ENCODE measurements at places on chromosomes 3 and 15. TPM values are rescaled to one million over a fixed set of nuclear protein-coding genes. Genes with fewer than 3 reads are reported as not detected.

GRCh38 chr15:92140796-92141195 is 252.9 kb upstream of the ST8SIA2 start:
- peaks cover 2% of the 10 kb centered on the region for H3K36me3 ChIP-seq
- H3K27me3 ChIP-seq: no peaks in the 10 kb centered on the region
- no peak overlapping the region for H3K4me3 ChIP-seq
- H3K4me1 ChIP-seq: no peaks in the 10 kb centered on the region
- DNase-seq: no peak

- H3K36me3 ChIP-seq: no peaks in the 10 kb centered on the region
- H3K27ac ChIP-seq: no peak overlapping the region
- DNase-seq: no peak
Measured at GRCh38 chr15:96849271-96849900, 518.9 kb downstream of the NR2F2 start.

GRCh38 chr3:99559196-99559595 is 79.2 kb upstream of the COL8A1 start:
- no peaks in the 10 kb centered on the region for H3K27me3 ChIP-seq
- no peak for DNase-seq
- H3K36me3 ChIP-seq: no peaks in the 10 kb centered on the region

DNA sequence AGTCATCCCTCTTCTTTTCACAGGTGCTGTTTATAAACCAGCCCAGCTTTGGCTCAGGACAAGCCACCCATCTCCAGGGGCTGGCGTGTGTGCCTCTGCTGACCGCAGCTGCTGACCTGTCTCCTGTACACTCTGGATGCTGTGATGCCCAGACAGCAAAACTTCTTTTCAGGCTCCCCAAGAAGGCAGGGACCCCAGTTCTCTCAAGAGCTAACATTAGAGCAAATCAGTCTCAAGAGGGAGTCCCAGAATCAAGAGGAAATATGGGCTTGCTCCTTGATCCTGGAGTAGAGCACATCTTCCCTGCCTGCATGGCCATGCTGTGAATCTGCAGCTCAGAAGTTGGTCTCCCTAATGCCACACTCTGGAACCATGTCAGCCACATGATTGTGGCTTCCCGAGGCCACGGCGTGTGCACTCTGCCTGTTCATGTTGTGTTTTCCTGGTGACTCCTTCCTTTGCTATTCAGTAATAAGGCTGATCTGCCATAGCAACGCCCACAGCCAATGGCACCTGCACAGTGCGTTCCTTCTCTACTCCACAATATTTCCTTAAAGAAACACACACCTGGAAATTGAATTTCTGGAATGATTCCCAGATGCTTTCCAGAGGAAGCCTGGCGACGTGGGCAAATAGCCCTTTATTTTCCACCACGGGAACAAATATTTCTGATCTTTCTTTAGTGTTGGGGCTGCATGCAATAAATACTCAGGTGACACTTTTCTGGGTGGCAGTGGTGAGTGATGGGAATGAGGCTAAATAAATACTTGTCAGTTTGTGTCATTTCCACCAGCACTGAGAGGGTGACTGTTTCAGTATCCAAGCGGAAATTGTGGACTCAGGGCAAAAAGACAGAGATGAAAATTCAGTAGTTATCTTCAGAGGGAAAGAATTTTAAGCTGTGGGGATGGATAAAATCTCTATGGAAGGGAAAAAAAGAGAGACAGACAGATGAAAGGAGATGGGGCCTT is 21.9 kb upstream of the THSD4 start:
- no peak for DNase-seq
- H3K27me3 ChIP-seq: no peaks in the 10 kb centered on the region
- H3K4me3 ChIP-seq: no peak overlapping the region
- H3K36me3 ChIP-seq: no peaks in the 10 kb centered on the region

- H3K27ac ChIP-seq: no peak overlapping the region
- no peaks in the 10 kb centered on the region for H3K27me3 ChIP-seq
- no peaks in the 10 kb centered on the region for H3K4me1 ChIP-seq
- DNase-seq: no peak
- H3K36me3 ChIP-seq: no peaks in the 10 kb centered on the region
Measured at GRCh38 chr15:57398336-57398735, 22.0 kb downstream of the CGNL1 start.

GRCh38 chr3:3037156-3037555 is 73.0 kb downstream of the IL5RA start:
- H3K27me3 ChIP-seq: peaks cover 6% of the 10 kb centered on the region
- H3K4me1 ChIP-seq: no peaks in the 10 kb centered on the region
- no peaks in the 10 kb centered on the region for H3K36me3 ChIP-seq
- H3K27ac ChIP-seq: no peak overlapping the region
- no peak for DNase-seq
- no peak overlapping the region for H3K4me3 ChIP-seq

Gene CHAC1
- 8.4 TPM for total RNA-seq

Gene CCDC54
- not detected for total RNA-seq

Gene SLC22A14
- total RNA-seq: not detected

Gene C3orf49
- total RNA-seq: not detected

Gene FRMD4B
- total RNA-seq: 60.9 TPM

Gene SLC24A5
- total RNA-seq: not detected

Gene DAZL
- total RNA-seq: 0.07 TPM

Data from activated CD4-positive, alpha-beta T cell treated with anti-CD3 and anti-CD28 coated beads, Interleukin-2, amount 10 ng/mL, durations not matched to agents 24 days and 14 days (primary cell).